ENCODE measurements at places on chromosomes 16 and 17.

- DNase-seq: no peak
Measured at GRCh38 chr16:83046664-83047063, 419.9 kb downstream of the CDH13 start.

GRCh38 chr17:46994993-46995392 is 15.9 kb upstream of the RPRML start:
- DNase-seq: no peak

GRCh38 chr17:54971147-54971546 is 2.6 kb downstream of the STXBP4 start:
- DNase-seq: no peak

GRCh38 chr17:53979991-53980390 is 157.3 kb downstream of the KIF2B start:
- DNase-seq: no peak

GRCh38 chr16:12210925-12211869 is 234.7 kb downstream of the SNX29 start:
- DNase-seq: no peak

GRCh38 chr17:77167472-77168306 is 26.9 kb downstream of the SEC14L1 start:
- DNase-seq: no peak

GRCh38 chr16:56828647-56829046 is 36.4 kb upstream of the SLC12A3 start:
- DNase-seq: no peak

DNA sequence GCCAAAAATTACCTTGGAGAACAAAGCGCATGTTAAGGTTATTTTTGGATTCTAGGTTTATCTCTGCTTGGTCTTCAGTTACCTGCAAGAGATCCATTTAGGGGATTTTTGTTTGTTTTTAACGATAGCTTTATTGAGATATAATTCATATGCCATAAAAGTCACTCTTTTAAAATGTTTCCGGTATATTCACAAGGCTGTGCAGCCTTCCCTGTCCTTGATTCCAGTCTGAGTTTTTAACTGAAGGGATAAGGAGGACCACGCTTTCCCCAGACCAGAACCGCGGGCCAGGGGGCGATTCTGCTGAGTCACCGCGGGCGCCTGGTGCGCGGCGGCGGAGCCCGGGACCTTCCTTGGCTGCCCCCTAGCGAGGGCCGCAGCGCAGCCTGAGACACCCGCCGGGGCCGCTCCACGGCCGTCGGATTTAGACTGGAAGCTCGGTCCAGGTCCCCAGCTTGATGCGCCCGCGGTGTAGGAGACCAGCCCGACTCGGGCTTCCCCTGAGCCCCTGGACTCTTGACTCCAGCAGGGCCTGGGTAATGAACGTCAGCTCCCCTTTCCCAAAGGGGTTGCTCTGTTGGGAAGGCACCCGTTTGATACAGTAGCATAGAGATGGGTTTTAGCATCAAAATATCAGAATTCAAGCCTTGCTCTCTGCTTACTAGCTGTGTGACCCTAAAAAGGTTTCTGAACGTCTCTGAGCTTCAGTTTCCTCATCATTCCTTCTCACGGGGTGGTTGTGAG is 50.0 kb upstream of the STH start:
- DNase-seq: peak; percentile 72

DNA sequence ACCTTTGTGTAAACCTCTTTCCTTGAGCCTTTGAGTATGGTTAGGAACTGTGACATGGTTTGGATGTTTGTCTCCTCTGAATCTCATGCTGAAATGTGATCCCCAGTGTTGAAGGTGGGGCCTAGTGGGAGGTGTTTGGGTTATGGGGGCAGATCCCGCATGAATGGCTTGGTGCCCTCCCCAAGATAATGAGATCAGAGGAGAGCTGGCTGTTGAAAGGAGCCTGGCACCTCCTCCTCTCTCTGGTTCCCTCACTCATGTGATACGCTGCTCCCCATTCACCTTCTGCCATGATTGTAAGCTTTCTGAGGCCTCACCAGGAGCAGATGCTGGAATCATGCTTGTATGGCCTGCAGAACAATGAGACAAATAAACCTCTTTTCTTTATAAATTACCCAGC is 1110.2 kb downstream of the CDH11 start:
- no peak for DNase-seq

- DNase-seq: no peak
Measured at GRCh38 chr17:81294512-81295030, 536 bp downstream of the SLC38A10 start.

GRCh38 chr17:67562005-67562404 is 155.7 kb upstream of the NOL11 start:
- no peak for DNase-seq

DNA sequence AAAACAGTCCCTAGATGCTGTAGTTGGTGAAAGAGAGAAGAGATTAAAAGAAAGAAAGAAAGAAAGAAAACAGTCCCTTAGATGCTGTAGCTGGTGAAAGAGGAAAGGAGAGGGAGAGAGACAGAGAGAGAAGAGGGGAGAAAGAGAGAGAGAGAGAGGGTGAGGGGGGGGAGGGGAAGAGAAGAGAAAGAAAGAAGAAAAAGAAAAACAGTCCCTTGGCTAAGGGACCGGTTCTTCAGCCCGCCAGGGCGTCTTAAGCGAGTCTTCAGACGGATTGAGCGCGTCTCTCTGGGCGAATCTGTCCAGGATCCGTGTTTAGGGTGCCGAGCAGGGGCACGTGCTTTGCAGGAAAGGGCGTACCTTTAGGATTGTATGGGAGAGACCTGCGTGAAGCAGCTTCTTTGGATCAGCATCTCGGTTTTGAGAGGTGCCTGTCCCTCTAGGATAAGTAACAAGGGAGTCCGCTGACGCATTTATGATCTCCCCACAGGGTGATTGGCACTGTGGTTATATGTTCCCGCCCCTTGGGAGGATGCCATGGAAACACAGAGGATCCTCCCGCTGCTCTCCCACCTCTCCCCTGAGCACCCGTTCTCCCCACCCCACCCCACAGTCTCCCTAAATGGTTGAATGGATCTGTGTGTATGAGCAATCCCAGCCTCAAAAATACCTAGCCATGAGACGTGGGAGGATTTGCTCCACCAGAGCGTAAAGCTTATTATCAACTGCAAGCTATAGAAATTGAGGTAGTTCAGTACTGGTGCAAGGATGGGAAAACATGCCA is 16.7 kb downstream of the GNGT2 start:
- peak; percentile 72 for DNase-seq

DNA sequence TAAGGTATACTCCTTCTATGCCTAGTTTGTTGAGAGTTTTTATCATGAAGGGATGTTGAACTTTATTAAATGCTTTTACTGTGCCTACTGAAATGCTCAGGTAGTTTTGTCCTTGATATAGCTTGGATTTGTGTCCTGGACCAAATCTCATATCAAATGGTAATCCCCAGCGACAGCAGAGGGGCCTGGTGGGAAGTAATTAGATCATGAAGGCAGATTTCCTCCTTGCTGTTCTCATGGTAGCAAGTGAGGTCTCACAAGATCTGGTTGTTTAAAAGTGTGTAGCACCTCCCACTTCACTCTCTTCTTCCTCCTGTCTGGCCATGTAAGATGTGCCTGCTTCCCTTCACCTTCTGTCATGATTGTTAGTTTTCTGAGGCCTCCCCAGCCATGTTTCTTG is 78.2 kb downstream of the KIF2B start:
- DNase-seq: no peak
